Hepatic stellate cell (primary cell): ENCODE measurements at places on chromosomes 6 and 20.
A peak's percentile ranks its signal among the peaks of the same experiment; 100 is the strongest.

- DNase-seq: no peak
These were observed 27.1 kb downstream of the TASP1 start for GRCh38 chr20:13611611-13612125.

DNA sequence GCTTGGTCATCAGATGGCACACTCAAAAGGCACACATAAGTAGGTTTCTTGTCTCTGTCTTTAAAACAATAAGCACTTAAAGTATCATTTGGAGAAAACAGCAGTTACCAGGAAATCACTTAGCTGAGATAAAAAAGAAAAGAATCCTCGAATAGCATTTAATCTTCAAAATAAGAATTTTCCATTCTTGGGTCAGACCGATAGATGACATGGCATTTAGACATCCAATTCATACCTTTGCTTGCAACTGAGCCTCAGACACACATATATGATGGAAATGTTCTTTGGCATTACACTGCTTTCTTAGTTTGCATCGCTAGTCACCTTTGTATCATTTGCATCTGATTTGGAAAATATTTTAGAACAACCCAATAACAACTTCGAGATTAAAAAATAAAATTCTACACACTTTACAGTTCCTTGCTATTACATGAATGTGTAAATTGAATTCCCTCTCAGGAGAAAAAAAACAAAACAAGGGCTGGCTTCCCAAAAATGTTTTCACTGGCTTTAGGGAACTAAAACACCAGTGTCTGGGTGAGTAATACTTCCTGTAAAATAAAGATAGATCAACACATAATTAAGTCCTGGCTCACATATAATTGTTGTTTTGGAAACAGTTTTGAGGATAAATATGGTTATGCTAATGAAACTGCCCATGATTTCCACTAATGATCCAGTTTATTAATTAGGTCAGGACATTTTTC, 1.3 kb upstream of the RNF217 start:
- peak; percentile 15 for DNase-seq

DNA sequence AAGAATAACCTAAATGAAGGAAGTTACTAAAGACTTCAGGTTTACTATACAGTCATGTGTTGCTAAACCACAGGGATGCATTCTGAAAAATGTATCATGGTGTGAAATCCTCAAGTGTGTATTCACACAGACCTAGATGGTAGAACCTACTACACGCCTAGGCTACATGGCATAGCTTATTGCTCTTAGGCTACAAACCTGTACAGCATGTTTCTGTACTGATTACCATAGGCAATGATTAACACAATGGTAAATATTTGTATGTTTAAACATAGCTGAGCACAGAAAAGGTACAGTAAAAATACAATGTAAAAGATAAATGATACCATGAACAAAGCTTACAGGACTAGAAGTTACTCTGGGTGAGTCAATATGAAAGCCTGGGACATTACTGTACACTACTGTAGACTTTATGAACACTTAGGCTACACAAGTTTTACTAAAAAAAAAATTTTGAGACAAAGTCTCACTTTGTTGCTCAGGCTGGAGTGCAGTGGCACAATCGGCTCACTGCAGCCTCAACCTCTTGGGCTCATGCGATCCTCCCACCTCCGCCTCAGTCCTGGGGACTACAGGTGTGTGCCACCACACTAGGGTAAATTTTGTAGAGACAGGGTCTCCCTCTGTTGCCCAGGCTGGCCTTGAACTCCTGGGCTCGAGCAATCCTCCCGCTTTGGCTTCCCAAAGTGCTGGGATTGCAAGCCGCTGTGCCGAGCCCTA, 36.0 kb downstream of the ADNP start:
- DNase-seq: no peak

- DNase-seq: peak; percentile 54
These were observed 44.7 kb upstream of the CCN2 start for GRCh38 chr6:131995917-131996316.

- peak; percentile 29 for DNase-seq
These were observed 151.4 kb upstream of the LAMA2 start for GRCh38 chr6:128731249-128732165.

DNA sequence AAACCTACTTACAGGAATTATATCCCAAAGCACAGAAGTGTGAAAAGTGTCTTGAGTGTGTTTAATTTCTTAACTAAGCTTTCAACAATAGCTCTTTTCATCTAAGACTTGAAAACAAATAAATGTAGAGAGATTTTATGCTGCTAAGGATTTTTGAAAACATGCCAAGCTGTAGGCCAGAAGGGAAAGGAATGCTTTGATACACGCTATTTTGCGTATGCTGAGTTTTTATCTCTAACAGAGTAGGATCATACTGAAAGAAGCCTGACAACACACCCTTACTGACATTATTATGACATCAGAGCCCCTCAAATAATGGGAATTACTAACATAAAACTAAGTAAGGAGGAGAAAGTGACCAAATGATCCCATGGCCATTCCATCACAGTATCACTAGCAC, 265.5 kb downstream of the KHDC1L start:
- DNase-seq: no peak

DNA sequence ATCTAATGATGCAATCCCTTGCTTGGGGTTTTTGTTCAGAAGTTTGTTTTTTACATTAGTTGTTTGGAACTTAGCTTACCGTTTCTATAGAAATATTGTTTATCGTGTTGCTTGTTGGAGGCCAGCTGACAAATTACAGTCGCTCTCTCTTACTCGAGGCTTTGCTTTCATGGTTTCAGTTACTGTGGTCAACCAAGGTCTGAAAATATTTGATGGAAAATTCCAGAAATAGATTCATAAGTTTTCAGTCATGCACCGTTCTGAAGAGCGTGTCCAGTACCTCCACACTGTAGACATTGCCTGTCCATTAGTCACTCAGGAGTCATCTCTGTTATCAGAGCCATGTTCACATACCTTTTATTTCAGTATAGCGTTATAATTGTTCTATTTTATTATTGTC, 47.9 kb downstream of the DEK start:
- DNase-seq: peak; percentile 78

GRCh38 chr6:122622479-122622878, 12.3 kb downstream of the PKIB start:
- DNase-seq: no peak

- DNase-seq: no peak
These were observed 28.5 kb downstream of the NEDD9 start for GRCh38 chr6:11204005-11204399.
